ENCODE measurements at places on chromosomes 3 and 15. TPM values are rescaled to one million over a fixed set of nuclear protein-coding genes. Genes with fewer than 3 reads are reported as not detected.

DNA sequence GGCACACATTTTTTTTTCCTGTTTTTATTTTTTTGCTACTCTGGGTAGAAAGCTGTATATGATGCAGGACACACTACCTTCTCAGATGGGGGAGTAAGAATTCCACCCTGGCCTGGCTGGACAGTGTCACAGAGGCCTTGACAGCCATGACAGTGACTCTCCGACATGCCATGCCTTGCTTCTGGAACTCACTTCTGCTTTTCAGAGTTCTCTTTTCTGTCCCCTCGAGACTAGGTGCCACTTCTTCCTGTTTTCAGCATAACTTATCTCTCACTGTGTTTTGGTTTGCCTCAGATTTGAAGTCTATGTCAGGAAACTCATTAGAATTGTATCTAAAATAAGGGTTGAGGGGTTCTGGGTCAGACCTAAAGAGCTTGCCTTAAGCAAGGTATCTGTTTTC is 69.1 kb upstream of the SEC13 start:
- no peak for DNase-seq

DNA sequence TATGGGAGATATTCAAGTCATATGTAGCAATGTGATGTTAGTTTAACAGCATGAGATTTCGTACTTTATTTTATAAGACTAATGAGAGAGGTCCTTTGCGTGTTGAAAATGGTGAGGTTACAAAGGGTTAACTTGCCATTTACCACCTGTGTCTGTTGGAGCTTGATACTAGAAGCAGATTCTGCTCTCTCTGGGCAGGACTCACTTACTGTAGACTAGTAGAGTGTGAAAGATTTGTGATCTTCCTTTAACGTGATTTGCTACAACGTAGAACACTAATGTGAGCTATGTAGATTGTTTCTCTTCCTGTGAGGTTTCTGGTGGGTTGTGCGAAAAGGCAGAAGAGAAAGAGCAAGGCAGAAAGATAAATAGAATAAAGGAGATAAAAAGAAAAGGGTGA is 1.1 kb downstream of the TP63 start:
- peak; percentile 19 for DNase-seq

DNA sequence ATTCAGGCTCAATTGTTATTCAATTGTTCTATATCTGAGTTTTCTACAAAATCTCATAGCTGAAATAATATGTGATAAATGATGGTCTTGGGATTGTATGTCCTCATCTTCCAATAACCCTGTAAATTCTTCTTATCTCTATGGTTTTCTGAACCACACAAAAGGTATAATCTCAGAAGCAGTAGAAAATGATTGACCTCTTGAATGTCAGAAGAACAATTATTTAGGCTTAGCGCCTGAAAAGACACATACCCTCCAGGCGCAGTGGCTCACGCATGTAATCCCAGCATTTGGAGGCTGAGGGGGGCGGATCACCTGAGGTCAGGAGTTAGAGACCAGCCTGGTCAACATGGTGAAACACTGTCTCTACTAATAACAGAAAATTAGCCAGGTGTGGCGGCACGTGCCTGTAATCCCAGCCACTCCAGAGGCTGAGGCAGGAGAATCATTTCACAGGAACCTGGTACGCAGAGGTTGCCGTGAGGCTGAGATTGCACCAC is 288.0 kb upstream of the TBC1D5 start:
- no peak for DNase-seq

DNA sequence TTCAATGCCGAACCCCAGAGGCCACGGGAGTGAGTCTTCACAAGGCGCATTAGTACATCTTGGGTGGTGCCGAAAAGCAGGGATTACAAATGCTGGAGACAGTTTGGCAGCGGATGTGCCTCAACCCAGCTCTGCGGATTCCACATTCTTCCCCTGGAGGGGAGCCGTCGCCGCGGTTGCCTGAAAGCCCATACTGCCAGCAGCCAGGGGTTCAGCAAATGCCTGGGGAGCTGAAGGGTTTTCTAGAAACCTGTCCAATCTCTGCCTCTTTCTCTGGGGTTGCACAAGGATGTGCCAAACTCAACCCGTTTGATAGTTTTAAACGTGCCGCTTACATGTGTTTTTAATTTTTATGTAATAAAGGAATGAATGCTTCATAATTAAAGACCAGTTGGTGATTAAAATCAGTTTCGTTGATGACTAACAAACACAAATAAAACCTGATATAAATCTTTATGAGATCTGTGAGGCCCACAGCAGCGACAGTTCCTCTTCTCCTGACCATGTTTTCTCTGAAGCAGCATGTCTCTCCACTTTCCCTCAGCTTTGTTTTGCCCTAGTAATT is 74.6 kb upstream of the LEKR1 start:
- peak; percentile 80 for DNase-seq

MLF1 gene
- 86.8 TPM for total RNA-seq
